CD14-positive monocyte (primary cell): ENCODE measurements at places on chromosomes 16 and 17.
A peak's percentile ranks its signal among the peaks of the same experiment; 100 is the strongest.

DNA sequence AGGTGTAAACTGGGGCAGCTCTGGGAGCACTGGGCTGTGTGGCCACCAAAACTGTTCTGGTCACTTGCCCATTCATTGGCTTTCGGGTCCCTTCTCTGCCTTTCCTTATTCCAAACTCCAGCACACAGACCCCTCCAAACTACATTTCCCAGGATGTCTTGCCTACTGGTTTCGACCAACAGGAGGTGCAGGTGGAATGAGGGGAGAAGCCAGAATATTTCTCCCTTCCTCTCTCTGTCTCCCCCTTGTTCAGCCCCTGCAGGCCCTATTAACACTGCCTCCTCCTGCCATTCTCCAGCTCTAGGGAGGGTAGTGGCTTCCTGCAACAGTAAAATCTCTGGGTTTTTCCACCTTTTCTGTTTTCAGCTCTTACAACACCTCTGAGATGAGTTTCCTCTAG is 13.2 kb upstream of the NAGPA start:
- no peak for DNase-seq

- DNase-seq, result no peak
Observed at GRCh38 chr16:14304891-14305460, 233.9 kb downstream of the MRTFB start.

DNA sequence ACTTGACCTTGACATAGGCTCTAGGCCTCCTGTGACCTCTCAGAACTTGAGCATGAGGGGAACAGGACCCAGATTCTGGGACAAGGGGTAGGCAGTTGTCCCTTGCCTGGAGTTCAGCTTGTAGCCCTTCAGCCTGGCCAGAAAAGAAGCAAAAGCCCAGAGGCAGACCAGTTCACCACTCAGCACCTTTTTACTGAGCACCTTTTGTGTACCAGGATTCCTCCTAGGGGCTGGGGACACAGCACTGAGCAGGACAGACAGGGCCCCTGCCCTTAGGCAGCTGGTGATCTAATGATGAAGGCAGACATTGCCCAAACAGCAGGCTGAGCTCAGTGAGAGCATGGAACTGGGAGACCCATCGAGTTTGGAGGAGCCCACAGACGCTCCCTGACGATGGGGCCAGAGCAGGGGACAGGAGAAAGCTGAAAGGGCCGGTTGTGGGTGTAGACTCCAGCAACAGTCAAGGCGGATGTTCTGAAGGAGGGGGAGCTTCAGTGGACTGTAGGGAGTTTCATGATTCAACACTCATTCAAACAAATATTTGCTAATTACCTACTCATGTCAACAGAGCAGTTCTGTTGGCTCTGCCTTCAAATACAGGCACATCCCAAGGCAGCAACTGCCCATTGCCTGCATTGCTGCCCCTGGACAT is 32.0 kb downstream of the SBK1 start:
- DNase-seq, result no peak

DNA sequence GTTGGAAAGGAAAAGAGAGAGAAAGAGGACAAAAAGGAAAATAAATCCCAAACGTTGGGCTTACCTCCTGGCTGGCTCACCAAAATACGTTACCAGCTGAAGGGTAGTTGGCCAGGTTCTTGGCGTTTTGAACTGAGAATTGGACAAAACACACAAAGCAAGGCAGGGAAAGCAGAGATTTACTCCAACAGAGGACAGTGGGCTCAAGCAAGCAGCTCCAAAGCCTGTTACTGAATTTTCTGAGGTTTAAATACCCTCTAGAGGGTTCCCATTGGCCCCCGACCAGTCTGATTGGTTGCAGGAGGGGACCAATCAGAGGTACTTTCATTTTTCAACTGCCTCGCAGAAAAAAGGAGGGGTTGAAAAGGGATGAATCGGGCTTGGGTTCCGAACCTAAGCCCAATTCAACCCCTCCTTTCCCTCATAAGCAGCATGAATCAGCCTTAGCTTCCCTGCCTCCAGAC is 55.6 kb upstream of the ALOX12 start:
- DNase-seq, result no peak

DNA sequence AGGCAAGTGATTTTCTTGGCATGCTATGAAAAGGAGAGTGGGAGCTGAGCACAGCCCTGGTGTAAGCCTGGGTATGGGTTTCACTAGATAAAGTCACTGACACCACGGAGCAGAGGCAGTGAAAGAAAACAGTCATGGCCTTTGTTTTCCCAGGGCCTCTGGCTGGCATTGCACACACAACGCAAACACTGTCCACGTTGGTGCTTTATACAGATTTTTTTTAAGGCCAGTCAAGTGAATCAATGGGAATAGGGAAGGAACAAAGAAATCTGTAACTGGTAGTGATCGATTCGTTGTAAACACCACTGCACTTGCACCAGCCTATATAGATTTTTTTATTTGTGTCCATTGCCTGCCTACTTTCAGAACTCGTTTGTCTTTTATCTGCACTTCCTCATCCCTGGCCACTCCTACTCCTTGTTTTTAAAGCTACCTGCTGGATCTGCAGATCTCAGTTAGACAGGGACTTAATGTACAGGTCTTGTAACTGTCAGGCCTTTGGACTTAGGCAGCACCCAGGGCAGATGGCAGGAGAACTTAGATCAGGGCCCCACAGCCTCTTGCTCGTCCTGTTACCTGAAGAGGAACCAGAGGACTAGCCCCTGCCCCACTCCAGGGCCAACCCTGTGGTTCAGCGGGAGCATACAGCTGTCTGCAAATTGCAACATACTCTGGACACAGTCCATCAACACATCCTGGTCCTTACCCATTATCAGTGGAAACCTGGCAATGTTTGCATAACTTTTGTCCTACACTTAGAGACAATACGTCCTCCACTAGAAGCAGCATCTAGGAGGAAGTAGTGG is 10.6 kb upstream of the TMIGD1 start:
- DNase-seq, result peak; percentile 66

GRCh38 chr16:53600126-53600525 is 97.1 kb upstream of the AKTIP start:
- DNase-seq, result no peak

- no peak for DNase-seq
Observed at GRCh38 chr16:81214745-81215166, 23.7 kb upstream of the BCO1 start.

- no peak for DNase-seq
Observed at GRCh38 chr17:60110586-60110985, 31.9 kb upstream of the HEATR6 start.

- DNase-seq, result no peak
Observed at GRCh38 chr17:16987066-16987829, 15.3 kb upstream of the TNFRSF13B start.

DNA sequence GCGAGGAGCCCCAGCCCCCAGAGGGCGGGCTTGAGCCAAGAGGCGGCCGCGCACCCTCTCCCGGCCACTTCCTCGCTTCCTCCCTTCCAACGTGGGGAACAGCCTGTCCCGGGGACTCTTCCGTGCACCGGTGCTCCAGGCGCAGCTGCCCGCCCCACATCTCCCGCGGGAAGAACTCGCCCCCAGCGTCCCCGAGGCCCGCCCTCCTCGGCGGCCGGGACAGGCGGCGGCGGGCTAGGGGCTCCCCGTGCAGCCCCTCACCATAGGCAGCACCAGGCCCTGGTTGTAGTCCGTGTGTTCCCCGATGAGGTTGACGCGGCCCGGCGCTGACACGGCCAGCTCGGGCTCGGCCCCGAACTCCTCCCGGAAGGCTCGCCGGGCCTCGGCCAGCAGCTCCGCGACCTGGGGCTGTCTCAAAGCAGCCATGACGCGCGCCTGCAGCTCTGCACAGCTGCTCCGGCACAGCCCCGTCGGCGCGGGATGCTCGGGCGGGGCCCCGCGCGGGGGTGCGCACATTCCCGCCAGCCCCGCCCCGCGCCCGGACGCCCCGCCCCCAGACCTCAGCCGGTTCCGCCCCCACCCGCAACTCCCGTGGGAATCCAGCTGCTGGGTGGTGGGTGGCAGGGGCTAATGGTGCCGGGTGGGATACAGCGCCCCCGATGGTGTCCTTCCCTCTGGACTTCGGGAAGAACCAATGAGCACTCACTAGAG is at the start of gene GALK1:
Gene GALK1 (minus strand): TSS at position 482 of the 711 bp plus-strand sequence. CDS start 56 bp downstream, at position 426.
- DNase-seq, result peak; percentile 79
